Tibial nerve (tissue), 4 donors: ENCODE measurements at places on chromosomes 2 and 18. TPM values are rescaled to one million over a fixed set of nuclear protein-coding genes. Genes with fewer than 3 reads are reported as not detected.

TRAF3IP1 gene
- total RNA-seq, result 17.4 TPM

NCL gene
- 119 TPM for total RNA-seq

KHK gene
- 7.8 TPM for total RNA-seq

DNA sequence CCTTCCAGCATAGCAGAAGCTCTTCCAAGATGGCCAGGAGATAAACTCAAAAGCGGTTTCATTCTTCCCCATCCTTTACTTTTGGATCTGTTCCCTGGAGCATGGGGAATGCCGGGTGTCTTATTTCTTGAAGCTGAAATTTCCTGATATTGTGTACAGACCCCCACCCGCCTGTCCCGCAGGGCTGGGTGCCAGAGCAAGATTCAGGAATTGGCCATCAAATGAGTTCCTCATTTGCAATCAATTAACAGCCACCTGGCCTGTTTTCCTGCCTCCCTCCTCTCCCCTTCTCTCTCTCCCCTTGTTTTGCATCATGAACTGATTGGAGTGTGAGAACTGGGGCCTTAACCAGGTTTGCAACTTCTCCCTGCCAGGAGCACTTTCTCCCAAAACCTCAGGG is 202.1 kb downstream of the SH3RF3 start:
- no peak for DNase-seq

- DNase-seq, result no peak
Measured at GRCh38 chr2:168480825-168481585, 24.9 kb downstream of the CERS6 start.
